ENCODE measurements at places on chromosomes 5 and 9.

GRCh38 chr5:178533136-178533535 lies 57.1 kb downstream of the COL23A1 start:
- no peak for DNase-seq

- DNase-seq: no peak
Measured at GRCh38 chr5:96336351-96336985, 96.6 kb downstream of the PCSK1 start.

DNA sequence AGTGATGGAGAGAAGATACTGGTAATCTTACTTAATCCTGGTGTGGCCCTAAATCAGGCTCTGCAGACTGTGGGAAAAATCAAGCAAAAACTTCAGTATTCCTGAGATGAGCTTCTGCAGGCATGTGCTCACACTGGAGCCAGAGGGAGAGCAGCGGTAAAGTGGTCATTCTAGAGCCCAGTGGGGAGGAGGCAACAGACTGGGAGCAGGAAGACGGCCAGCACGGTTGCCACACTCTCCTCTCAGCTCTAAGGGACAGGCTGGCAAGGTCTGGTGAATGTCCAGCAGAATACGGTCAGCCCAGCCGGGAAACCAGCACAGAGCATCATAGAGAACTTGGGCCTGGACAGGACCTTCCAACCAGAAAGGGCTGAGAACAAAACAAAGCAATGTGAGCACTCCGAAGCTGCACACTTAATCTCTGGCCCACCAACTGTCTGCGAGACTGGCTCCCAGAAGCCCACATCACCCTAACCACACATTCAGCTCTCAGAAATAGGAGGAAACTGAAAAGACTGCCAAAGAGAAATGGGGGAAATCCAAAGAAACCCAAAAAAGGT lies 30.3 kb downstream of the MED27 start:
- DNase-seq: no peak

DNA sequence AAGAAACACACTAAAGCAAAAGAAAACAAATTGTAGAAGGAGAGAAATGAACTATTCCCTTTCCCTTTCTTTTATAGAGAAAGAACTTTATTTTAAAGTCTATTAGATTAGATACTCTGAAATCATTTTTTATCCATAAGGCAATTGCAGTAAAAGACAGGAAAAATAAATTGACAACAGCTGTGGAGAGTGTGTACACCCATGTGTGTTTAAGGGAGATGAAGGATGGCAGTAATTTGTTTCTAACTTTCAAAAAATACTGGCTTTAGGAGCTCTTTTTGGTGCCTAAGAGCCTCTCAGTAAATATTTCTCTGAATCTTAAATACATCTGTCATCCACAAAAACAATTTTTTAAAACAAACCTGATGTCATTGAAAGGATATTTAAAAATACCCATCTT lies 18.3 kb upstream of the ARL14EPL start:
- no peak for DNase-seq

- DNase-seq: no peak
Measured at GRCh38 chr5:137399911-137400310, 99.2 kb downstream of the SPOCK1 start.

DNA sequence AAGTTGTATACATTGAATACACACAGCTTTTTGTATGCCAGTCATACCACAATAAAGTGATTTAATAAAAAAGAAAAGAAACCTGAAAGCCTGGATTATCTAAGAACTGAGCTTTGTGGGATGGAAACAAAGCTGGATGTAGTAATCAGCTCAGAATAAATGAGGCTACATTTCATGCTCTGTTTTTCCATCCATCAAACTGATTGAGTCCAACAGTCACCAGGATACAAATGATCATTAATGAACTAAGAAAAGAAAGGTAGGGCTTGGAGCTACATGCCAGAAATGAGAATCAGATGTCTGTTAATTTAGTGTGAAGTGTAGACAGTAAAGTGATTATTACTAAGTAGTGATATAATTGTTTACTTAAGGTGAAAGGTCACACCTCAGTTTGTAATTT lies 109.8 kb upstream of the TARS1 start:
- no peak for DNase-seq

GRCh38 chr5:151718153-151718552 lies 31.4 kb upstream of the SPARC start:
- no peak for DNase-seq

- DNase-seq: no peak
Measured at GRCh38 chr5:14396737-14397136, 184.9 kb upstream of the OTULINL start.

DNA sequence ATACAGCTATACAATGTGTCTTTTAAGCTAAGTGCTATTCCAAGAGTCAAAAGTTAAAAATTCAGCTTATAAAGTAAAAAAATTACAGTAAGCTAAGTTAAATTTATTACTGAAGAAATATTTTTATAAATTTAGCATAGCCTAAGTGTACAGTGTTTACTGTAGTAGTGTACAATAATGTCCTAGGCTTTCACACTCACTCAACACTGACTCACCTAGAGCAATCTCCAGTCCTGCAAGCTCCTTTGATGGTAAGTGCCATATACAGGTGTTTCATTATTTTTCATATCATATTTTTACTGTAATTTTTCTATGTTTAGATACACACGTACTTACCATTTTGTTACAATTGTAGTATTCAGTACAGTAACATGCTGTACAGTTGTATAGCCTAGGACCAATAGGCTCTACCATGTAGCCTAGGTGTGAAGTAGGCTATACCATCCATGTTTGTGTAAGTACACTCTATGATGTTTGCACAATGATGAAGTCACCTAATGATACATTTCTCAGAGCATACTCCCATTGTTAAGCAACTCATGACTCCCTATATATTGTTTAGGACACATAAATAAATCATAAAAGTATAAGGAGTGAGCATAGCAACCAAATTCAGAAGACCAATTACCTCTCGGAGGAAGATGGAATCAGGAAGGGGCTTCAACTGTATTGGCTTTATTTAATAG lies 165.1 kb upstream of the SLC30A5 start:
- no peak for DNase-seq

DNA sequence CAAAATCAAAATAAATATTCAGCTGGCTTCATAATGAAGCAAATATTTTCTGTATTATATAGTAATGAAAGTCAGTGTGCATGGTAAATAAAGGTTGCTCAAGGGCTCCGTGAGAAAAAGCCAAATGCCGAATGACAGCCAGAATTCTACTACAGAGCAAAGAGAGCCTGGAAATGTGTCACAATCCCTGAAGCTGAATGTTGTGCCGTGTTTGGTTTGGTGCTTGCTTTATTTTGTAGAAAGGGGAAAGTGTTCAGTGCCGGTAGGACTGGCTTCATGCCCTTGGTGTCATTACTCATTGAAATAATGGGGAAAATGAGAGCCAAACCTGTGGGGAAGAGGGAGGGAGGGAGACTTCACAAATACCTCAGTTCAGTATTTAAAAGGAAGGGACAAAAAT lies 26.8 kb upstream of the ADAMTSL1 start:
- DNase-seq: no peak

GRCh38 chr9:79255651-79256260 lies 316.0 kb upstream of the TLE4 start:
- DNase-seq: no peak

- DNase-seq: no peak
Measured at GRCh38 chr9:133545494-133546286, 11.2 kb downstream of the ADAMTSL2 start.

DNA sequence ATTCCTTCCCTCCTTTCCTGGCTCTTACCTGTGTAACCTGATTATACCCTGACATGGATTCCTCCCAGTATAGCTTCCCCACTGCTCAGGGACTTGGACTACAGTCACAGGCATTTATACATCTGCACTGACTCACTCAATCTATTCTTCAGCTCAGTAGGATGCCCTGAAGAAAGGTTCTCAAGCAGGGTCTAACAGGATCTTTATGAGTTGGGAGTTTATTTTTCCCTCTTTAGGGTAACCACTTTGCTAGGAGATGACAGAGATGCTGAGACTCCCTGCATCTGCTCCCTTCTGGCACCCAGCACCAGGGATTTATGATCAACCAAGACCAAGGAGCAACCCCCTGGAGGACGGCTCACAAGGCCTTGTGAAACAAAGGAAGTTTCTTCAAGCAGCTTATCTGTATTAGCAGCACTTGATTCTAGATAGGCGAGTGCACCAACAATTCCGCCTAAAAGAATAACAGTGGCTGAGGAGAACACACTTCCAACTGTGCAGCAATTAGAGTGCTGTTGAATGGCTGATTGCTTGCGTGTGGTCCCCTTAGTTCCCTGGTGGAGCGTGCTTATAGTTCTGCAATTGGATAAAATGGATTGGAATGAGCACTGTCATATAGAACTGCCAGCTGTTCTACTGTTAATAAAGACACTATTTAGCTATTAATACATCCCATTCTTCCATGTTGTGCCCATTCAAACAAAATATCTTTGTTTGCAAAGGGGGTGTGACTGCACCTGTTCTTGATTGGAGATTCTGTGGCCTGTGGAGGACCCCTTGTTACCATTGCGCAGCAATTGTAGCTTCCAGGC lies 482.6 kb downstream of the ZNF608 start:
- DNase-seq: no peak

DNA sequence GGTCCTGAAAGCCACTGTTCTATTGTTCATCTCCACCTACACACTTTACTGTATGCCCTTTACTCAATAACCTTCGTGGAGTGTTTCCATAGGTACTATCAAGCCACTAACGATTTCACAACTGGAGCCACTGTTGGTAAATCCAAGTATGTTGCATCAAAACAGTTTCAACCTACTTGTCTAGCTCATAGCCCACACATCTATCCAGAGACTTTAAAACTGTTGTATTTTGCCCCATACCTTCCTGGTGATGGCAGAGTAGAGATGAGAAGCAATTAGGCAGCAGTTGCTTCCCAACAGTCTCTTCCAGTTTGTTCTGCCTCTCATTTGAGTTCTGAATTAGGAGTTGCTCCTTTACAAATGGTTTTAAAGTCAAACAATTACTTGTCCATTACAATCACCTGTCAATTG lies 607 bp downstream of the FAXDC2 start:
- no peak for DNase-seq

DNA sequence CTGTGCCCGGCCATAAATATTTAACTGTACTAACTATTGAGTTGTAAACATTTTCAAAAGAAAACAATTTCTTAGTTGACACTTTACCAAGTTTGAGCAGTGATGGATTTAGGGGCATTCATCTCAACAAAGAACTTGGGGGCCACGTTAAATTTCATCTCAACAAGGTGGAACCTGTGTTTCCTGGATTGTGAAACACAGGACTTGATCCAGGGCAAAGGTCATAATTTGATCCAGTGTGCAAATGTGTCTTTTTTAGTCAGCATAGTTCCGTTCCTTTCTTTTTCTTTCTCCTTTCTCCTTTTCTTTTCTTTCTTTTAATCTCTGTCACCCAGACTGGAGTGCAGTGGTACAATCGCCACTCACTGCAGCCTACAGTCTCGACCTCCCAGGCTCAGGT lies 3.1 kb downstream of the GFRA3 start:
- DNase-seq: no peak

- DNase-seq: no peak
Measured at GRCh38 chr5:135313405-135313804, 85.6 kb downstream of the MACROH2A1 start.

GRCh38 chr5:10768328-10768899 lies 7.4 kb upstream of the DAP start:
- no peak for DNase-seq

DNA sequence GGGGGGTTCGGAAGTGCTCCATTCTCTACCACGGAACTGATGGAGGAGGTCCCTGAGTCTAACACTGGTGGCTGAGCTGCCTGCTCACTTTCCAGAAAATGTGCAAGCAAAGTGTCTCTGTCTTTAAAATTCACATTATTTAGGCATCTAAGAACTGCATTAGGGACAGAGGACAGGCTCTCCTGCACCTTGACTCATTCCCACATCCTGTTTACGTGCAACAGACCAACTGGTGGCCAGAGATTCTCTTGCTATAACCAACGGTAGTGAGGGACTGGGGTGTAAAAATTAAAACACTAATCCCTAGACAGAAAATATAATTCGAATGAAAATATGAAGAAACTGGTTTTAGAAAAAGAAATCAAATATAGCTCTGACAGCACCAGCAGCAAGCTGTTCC lies 320.9 kb downstream of the IRX2 start:
- DNase-seq: no peak

DNA sequence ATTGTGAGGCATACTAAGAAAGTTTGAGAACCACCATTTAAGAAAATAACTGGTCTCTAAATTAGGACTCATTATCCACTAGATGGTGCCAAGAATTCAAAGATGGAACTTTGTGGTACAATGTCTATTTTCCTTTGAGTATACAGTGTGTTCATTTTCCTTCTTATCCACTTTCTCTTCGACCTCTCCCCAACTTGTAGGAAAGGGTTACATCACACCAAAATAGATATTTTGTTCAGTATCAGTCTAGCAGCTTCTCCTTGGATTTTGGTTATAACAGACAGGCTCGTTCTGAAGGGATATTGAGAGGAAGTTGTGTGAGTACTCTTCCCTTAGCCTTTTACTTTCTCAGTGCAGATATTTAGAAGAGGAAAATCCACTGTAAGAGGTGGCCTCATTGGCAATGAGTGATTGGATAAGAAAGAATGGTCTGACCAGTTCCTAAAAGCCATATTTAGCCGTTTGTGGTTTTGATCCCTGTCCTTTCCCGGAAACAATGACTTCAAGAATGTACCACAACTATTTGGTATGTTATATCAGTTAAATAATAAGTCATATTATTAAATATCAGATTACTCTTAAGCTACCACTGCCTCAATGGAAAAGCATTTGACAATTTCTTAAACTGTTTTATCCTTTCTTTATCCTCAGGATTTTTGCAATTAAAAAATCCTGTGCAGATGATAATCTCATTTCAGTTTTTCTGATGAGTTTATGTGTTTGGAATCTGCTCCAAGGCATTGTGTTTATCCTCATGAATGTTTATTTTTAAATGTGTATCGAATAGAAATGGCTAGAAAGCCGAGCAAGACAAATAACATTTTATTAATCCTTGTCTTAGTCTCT lies 69.0 kb upstream of the GRAMD2B start:
- no peak for DNase-seq

GRCh38 chr9:68584189-68585033 lies 43.7 kb upstream of the TMEM252 start:
- DNase-seq: peak; percentile 65

- DNase-seq: no peak
Measured at GRCh38 chr9:111644195-111644772, 13.2 kb downstream of the DNAJC25 start.

DNA sequence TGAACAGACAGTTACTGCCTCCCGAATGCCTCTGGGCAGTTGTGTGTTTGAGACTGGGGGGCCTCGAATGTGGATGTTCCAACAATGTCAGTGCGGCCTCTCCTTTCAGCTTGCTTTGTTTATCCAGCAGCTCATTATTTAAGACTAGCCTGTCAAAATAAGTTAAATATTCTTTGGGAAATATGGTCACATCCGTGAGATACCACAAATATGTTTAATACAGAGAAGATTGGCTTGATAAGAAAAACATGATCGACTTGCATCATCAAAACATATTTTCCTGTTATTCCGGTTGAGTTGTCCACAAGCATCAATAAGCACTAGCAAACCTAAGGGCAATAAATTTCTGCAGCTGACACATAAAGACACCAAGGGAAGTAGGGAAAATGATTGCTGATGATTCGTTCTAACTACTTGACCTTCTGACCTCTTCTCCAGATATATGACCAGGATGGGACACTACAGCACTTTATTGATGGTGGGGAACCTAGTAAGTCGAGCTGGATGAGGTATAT lies 66.5 kb downstream of the PRDM6 start:
- DNase-seq: no peak

- DNase-seq: no peak
Measured at GRCh38 chr9:126532489-126532888, 81.2 kb upstream of the LMX1B start.
